ENCODE measurements at places on chromosomes 5 and 9.

DNA sequence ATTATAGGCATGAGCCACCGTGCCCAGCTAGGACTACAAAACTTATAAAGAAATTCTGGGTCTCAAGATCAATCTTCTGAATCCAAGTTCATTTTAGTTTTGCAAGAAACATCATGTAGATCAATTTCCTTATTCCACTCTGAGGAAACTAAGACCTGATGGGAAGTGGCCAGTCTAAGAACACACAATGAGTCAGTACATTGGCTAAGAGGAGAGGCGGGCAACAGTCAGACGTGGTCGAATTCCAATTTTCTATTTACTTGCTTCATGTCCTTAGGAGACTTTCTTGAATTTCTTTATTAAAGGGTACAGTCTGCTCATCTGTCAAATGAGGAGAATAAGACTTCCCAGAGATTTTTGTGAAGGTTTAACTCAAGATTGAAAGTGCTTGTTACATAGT is 432.1 kb upstream of the BRINP1 start:
- no peak for DNase-seq

DNA sequence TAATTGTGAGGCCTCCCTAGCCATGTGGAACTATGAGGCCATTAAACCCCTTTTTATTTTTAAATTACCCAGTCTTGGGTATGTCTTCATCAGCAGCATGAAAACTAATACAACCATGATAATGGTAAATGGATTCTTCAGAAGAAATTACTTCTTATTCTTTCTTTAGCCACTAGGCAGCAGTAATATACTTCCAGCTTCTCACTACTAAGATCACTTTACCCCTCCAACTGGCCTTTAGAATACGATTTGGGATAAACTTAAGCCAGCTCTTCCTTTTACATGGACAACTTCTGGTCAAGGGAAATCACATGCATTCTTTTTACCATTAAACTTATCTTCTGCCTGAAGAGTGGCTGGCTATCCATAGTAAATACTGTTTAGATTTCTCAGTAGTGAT is 355.4 kb downstream of the MAN2A1 start:
- no peak for DNase-seq

DNA sequence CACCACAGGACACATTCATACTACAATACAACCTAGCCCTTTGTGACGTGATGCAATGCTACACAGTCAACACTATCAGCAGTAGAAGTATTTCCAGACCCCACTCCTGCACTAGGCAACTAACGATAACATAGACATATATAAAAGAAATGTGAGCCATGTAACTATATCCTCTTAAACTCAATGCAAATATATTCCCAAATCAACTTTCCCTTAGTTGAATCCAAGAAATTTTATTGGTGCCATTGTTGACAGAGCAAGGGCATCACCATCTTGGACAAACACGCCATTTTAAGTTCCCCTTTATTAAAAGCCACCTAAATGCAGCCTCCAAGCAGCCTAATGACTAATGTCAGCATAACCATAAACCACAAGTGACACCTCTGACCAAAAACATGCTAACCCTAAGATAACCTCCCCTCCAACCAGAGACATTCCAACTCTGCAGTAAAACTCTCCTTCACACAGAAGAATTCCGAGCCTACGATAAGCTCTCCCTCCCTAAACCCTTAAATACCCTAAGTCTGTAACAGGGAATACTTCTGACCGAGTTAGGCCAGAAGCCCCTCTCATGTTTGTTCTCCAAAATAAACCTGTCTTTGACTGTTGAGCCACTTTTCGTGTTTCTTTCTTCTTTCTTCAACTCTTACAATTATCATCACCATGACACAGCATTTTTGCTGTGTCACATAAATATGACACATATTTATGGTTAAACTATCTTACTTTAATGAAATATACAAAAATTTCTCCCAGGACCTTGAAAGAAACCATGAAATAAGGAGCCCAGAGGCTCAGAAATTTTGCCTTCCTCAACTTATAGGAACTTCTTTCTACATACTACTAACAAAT is 1497.8 kb downstream of the EFNA5 start:
- DNase-seq, result no peak

GRCh38 chr9:74330487-74331214 is 166.5 kb upstream of the RORB start:
- no peak for DNase-seq

DNA sequence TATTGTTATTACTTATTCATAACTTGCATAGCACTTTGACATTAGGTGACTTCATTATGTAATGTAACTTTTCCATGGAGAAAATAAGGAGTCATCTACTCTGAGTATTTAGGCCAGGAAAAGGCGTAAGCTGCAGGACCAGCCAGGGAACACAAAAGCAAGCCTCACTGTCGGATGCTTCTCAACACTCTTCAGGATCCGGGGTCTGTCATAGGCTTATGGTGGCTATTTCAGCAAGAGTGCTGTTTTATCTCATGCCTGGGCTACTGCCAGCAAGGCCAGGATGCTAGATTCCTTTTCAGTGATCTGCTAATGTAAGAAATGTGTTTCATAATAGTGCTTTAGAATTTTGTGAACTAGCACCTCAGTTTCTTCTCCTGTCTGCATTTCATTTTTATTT is 162.4 kb downstream of the CHSY3 start:
- DNase-seq, result no peak
